GM23338 (cell line): ENCODE measurements at places on chromosomes 2 and 18. TPM values are rescaled to one million over a fixed set of nuclear protein-coding genes. Genes with fewer than 3 reads are reported as not detected.

Gene TTR
- not detected in 2 replicates for total RNA-seq

Gene FAM110C
- 20.9 and 24.8 TPM in 2 replicates for total RNA-seq

DNA sequence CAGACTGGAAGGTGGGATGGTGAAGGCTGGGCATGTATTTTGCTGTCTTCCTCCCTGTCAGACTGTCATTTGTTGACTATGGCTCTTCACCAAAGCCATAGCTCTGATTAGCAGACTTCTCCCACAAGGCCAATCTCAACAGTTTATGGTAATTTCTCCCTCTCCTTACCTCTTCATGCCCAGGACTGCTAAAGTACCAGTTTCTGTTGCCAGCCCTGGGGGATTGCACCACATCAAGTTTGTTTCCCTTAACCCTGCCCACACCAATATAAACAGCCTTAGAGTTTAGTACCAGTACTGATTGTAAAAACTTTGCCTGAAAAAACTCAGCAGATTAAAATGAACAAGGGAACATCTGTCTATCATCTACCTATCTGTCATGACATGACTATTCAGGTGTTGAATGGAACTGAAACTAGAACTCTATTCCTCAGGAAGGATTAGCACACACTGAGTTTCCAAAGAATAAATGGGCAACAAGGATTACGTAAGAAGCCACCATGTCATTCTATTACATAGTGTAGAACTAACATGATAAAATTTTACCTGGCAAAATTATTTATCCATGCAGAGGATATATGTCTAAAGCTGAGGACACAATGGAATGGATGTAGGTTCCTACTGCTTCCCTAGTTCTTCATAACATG is 13.7 kb downstream of the FEZ2 start:
- no peak for DNase-seq
- peaks cover 27% of the 10 kb centered on the region; the same call in 1 of the 2 replicates for H3K36me3 ChIP-seq
- H3K27me3 ChIP-seq, result no peaks in the 10 kb centered on the region
- H3K27ac ChIP-seq, result no peak overlapping the region

- no peak for DNase-seq
- no peaks in the 10 kb centered on the region for H3K36me3 ChIP-seq
- no peaks in the 10 kb centered on the region for H3K27me3 ChIP-seq
- H3K4me3 ChIP-seq, result peak overlapping the region; percentile 95
Measured at GRCh38 chr2:186486651-186487647, 889 bp downstream of the ZC3H15 start.

GRCh38 chr18:26255695-26256622 is 29.7 kb downstream of the TAF4B start:
- no peak overlapping the region for H3K4me3 ChIP-seq
